Vagina (tissue), 2 donors: ENCODE measurements at places on chromosomes 4 and X.

GRCh38 chr4:165539801-165540200, 161.0 kb downstream of the CPE start:
- DNase-seq = no peak

DNA sequence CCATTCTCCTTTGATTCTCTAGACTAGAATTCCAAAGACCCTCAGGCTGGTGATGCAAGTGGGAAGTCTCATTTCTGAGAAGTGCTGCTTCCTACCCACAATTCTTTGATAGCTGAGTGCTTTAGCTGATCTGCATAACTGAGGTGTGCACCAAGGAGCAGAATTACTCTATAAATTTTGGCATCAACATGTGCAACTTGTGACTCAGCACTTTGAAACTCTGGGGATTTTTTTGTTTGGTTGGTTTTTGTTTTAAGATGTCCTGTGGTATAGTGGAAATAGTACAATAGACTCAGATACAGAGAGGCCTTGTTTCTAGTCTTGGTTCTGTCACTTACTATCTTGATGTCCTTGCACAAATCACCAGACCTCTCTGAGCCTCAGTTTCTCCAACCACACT, 148.4 kb downstream of the AR start:
- no peak for DNase-seq

DNA sequence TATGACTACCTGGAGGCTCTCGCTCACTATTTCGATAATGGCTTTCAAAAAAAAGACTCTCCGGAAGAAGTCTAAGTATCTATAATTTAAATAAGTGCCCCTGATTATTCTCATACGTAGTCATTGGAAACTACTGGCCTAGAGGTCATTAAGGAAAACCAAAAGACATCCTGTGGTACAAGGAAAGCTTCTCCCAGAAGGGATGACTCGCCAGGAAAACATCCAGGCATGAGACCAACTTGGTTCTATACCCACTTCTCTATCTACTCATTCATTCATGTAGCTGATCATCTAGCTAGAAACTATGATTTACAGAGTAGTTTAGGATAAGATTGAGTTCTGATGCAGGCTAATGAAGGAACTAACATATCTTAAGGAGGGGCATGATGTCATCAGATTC, 37.7 kb downstream of the SOX3 start:
- no peak for DNase-seq

- DNase-seq = peak; percentile 77
These were observed at the start of gene SLC38A5 for GRCh38 chrX:48470110-48470832. TSS of gene SLC38A5 (minus strand) at chrX:48470260. CDS start at chrX:48467924, 2,336 bp downstream.

DNA sequence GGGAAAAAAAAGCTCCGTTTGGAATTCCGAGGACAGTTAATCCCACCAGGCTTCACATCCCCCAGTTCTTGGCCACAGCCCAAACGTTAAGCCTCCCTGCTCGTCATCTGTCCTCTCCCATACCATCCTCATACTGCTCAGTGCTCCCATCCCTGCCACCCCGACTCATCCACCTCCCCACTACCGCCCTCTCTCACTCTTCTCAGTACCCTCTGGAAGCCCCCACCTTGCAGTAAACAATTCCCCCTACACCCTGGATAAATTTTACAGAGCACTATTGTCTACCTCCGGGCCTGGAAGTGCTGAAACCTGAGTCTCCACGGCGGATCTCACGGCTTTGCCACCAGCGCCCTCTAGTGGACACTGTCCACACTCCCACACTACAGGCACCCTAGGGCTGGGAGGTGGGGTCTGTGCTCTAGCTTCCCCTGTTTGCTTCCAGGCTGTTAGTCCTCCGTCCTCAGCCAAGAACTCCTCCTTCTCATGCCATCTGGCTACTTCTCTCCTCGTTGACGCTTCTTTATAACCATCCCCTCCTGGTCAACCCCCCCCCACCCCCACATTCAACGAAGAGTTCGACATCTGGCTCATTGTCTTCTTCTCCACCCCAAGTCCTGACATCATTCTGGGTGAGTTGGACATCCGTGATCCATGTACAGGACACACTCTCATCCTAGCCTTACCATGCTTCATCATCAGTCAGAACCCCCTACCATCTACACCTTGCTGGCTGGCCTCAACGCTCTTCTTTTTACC, 54.5 kb downstream of the RTL9 start:
- no peak for DNase-seq

DNA sequence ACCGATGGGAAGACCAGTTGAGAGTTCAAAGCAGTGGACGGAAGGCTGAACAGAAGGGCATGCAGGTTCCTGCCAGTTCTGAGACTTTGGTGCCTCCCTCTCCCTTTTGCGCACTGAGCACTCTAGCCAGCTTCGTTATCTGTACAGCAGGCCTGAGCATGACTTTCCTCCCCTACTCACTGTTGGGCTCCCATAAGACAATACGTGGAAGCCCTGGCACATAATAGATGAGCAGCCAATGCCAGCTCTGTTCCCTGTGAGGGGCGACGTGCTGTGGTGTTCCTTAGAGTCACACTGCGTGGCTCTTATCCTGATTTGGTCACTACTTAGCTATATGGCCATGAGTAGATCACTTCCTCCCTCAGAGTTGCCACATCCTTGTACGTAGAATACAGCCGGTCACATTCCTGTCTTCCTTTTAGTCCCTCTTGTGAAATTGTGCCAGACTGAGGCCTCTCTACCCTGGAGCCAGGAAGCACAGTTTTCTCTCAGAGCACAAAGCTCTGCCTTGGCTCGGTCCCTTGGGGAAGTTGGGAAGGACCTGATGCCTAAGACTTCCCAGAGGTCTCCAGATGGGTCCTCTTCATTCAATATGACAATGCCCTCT, 160.4 kb upstream of the MAMLD1 start:
- DNase-seq = no peak

GRCh38 chrX:154486052-154486395, 391 bp downstream of the UBL4A start:
- no peak for DNase-seq

- DNase-seq = no peak
These were observed 812 bp downstream of the FAT1 start for GRCh38 chr4:186722796-186723291.

GRCh38 chr4:62402088-62402806, 1202.1 kb downstream of the ADGRL3 start:
- DNase-seq = no peak

DNA sequence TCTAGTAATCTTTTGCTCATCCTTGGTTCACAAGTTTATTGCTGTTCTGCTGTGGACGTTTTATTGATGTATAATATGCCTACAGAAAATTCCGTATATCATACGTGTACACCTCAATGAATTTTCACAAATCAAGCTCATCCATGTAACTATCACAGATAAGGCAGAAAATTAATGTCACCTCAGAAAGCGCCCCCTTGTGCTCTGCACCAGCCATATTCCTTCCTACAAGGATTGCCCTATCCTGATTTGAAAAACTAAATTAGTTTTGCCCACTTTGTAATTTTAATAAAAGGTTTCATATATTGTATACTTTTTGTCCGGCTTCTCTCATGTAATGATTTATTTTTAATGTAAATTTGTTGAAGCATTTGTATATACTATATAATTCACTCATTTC, 390.8 kb downstream of the ADGRL3 start:
- no peak for DNase-seq

GRCh38 chr4:70666369-70666768, at the start of gene JCHAIN:
TSS of gene JCHAIN (minus strand) at chr4:70666508. CDS start at chr4:70666490, 18 bp downstream.
- DNase-seq = no peak

- DNase-seq = no peak
These were observed 40.1 kb upstream of the MGST2 start for GRCh38 chr4:139625482-139625881.

GRCh38 chrX:143095816-143096215, 70.1 kb downstream of the SPANXN4 start:
- DNase-seq = no peak

GRCh38 chr4:115360431-115360830, 247.0 kb upstream of the NDST4 start:
- DNase-seq = no peak

DNA sequence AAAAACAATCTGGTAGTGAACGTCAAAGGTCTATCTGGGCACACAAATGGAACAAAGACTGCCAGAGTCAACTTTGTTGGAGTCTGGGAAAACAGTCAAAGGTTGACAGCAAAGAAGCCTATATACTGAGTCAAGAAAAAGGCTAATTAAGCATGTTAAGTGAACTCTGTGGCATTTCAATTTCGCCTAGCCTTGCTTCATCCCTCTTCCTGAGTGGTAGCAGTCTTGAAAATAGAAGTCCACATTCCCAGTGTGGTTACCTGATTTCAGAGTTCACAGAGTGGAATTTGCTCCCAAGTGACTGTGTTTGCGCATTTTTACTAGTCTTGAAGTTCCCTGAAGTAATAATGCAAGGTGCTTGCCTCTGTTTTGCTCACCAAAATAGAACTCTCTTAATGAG, 760.0 kb downstream of the FSTL5 start:
- DNase-seq = no peak

DNA sequence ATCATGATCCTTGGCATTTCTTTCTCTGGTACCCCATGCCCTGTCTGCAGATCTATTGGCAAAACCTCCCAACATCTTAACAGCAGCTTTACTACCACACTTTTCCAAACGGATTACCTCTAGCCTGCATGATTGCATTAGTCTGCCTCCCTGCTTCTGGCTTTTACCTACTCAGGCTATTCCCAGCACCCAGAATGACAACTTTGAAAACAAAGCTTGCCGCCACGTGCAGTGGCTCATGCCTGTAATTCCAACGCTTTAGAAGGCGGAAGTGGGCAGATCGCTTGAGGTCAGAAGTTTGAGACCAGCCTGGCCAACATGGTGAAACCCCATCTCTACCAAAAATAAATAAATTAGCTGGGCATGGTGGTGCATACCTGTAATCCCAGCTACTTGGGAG, 60.2 kb downstream of the UBE2K start:
- no peak for DNase-seq

DNA sequence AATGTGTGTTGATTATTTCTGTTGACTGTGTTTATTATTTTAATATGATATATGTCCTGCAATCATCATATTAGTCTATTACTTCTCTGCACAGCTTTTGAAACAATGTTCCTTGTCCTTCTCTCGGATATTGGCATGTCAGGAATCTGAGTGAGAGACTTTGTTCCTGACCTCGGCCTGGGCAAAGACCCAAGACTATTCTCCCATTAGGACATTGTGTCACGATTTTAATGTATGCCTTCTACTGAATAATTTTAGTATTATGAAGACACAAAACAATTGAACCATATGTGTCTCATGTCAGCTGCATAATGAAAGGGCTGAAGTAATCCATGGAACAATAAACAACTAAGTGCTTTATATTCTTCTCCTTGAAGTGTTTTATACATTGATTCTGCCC, 580.8 kb upstream of the TENM3 start:
- DNase-seq = no peak

GRCh38 chr4:98248934-98249333, 12.2 kb upstream of the RAP1GDS1 start:
- no peak for DNase-seq

GRCh38 chrX:87236830-87237440, 280.7 kb upstream of the KLHL4 start:
- DNase-seq = no peak

DNA sequence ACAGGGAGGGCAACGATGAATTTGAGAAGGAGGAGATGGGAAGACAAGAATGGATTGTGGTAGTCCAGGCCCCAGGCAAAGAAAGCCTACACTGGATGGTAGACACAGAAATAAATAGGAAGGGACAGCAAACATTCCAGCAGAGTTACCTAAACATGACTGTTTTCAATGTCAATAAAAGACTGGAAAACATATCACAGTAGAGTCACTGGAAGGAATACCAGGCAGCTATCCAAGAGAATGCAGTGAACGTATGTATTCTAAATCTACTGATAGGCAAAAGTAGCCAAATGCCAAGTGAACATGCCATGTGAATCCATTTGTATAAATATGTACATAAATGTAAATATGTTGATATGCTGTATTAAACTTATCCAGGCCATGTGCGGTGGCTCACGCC, 183.0 kb downstream of the PALLD start:
- DNase-seq = no peak
